ENCODE measurements at places on chromosomes 7 and 10.

DNA sequence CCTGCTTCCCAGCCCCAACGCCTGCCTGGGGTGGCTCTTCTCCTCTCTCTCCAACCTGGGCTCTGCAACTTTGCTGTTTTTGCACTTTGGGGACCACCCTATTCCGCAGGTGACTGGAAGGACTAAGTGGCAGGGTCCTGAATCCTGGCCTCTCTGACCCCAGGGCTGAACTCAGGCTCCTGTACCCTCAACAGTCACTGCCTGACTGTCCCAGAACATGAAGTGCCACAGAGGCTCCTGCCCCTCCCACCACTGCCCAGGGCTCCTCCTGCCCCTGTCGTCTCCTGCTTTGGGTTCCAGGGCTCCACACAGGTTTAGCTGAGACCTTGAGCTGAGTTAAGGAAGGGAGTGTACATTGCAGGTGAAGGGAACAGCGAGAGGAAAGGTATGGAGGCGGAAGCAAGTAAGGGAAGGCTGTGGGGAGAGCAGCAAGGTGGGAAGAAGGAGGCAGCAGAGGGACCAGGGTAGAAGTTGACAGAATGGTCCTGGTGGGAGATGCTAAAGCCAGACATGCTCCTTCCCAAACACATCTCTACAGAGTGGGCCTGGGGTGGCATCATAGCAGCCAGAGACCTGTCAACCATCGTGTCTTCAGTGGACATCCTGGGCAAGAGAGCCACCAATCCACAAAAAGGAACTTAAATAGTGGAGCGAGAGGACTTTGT, 5.7 kb upstream of the GRID1 start:
- DNase-seq: no peak

DNA sequence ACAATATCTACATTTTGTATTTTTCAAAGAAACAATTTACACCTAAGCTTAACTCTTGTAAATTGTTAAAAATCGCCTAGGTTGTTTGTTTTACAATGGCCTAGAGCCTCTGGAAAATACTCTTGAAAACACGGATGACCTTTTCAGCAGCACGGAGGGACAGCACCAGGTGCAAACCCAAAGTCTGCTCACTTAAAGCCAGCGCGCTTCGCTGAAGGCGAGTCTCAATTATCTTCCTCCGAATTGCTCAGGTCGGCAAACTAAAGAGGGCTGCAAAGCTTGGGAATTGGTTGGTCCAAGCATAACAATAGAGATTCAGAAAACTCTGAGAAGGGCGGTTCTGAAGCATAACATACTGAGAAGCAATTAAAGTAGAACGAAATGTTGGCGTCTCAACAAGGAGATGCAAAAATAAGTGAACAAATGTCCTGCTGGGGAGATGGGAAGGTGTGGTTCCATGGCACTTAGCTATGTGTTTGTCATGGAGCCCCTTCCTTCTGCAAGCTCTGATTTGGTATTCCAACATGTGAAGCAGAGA, 139.9 kb upstream of the PITRM1 start:
- no peak for DNase-seq

GRCh38 chr7:87480386-87480785, 4.9 kb upstream of the ABCB4 start:
- no peak for DNase-seq

GRCh38 chr7:12715372-12716133, 28.1 kb downstream of the ARL4A start:
- peak; percentile 15 for DNase-seq

DNA sequence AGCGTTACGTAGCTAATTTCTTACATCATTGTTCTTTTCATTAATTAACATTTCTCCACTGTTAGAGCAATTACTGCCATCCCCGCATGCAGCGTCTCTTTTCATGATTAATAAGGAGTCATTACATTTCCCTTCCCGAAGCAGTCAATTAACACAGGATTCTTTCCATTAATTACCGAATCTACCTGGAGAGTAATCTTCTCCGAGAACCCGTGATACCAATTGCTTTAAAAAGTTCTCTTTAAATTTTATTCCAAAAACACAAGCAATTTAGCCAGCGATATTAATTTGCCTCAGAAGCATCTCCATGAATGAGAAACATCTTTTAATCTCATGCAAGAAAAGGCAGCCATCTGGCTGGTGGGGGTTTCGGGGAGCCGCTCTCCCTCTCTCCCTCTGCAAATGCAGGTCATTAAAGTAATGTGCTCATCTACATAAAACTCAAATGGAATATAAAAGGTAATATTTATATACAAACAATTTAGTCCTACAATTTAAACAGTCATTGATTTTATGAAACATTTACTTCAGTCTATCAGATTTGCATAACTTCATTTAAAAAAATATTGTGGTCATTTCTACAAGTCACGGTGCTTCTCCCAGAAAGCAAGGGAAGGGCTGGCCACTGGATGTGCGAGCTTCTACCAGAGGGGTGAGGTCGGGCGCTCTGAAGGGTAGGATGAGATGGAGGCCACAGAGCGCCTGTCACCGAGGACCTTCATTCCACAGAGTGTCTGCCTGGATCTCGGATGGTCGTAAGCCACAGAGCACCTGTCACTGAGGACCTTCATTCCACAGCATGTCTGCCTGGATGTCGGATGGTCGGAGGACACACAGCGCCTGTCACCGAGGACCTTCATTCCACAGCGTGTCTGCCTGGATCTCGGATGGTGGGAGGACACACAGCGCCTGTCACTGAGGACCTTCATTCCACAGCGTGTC, 145.0 kb downstream of the WDR37 start:
- no peak for DNase-seq

DNA sequence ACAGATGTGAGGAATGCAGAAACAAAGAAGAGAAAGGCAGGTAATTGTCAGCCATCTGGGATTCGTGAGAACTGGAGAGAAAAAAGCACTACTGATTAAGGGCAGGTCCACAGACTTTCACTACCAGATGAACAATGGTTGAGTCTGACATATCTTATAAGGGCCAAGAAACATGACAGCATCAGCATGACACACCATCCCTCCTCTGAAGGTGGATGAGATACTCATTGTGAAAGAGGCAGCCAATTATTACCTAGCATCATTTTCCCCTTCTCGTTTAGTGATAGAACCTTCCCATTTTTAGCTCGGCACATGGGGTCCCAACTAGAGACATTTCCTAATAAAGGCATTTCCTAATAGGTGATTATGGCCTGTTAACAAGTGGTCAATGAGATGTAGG, 19.2 kb upstream of the MET start:
- DNase-seq: peak; percentile 31

- DNase-seq: no peak
Measured at GRCh38 chr7:41131956-41132355, 570.9 kb downstream of the INHBA start.

DNA sequence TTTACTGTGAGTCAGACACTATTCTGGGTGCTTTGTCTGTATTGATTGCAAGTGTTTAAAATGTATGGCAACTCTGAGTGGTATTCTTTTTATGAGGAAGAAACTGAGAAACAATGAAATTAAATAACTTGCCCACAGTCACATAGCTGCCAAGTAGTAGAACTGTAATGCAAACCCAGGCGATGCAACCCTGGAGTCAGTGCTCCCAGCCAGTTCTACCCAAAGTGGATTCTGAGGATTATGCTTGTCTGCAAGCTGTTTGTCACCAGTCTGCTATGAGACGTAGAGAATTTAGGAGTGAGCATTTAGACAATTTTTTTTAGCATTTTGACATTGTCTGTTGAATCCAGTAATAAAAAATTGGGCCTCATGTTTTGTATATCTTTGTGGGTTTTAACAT, 306.0 kb upstream of the LRGUK start:
- no peak for DNase-seq

DNA sequence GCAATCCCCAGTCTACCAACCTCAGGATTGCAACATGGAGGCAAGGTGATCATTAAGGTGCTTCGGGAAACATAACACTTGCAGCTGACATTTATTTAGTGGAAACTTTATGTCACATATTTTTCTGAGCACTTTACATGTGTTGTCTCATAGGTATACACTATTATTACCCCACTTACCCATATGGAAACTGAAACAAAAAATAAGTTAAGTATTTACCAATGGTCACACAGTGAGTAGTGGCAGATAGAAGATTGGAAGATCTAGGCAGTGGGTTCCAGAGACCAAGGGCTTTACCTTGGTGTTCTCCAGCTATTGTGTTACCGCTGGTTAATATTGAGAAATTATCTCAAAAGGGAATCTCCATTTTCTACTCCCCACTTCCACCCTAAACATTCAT, 1279.1 kb upstream of the SORCS1 start:
- no peak for DNase-seq

DNA sequence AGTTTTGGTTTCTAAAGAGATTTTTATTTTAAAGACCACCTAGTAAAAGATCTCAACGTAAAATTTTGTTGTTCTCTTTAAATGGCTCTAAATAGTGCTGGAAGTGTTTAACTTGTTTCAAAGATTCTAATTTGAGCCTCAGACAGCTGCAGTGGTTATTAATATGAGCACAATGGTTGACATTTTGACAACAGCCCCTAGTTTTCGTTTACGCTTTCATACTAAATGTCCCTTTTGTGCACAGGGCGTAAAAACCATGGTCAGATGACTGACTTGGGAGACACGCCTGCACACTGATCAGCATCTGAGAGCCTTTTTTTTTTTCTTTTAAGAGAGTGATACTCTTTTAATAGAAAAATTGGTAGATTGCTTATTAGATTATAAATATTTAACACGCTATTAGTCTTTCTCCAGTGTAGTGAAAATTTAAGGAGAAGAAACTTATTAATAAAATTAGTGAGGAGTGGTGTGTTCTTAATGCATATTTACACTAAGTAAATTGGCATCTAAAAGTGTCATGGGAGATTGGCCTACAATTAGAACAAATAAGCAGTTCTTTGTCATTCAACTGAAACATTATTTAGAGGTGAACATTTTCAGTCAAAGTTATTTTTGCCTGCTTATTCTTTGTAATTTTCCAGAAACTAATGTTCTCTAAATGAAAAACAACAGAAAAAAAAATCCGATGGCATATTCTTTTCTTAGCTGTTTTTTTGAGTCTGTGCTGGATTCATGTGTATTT, 182.8 kb upstream of the PHYHIPL start:
- DNase-seq: no peak

DNA sequence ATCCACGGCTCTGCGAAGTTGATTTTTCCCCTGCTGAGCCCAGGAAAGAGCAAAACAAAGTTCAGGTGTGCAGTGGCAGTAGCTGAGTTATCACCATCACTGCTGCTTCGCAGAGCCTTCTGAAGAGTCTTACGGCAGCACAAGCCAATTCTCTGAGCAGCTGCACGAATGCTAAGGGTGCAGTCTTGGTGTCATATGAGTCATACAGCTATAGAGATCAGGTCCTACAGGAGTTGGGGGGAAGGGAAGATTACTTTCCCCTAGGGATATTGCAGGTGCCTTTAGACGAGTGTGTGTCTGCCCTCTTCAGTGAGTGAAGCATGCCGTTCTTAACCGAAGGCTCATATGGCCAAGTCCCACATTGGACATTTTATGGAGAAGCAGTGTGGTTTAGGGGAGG, 227.8 kb downstream of the CELF2 start:
- no peak for DNase-seq

GRCh38 chr10:11612021-11613001, 861 bp upstream of the USP6NL start:
- DNase-seq: peak; percentile 86

GRCh38 chr7:133480868-133481267, 228.0 kb downstream of the EXOC4 start:
- no peak for DNase-seq

- DNase-seq: no peak
Measured at GRCh38 chr10:78750418-78750817, 318.3 kb upstream of the ZMIZ1 start.

GRCh38 chr10:37490266-37490665, 364.9 kb downstream of the ANKRD30A start:
- DNase-seq: no peak

DNA sequence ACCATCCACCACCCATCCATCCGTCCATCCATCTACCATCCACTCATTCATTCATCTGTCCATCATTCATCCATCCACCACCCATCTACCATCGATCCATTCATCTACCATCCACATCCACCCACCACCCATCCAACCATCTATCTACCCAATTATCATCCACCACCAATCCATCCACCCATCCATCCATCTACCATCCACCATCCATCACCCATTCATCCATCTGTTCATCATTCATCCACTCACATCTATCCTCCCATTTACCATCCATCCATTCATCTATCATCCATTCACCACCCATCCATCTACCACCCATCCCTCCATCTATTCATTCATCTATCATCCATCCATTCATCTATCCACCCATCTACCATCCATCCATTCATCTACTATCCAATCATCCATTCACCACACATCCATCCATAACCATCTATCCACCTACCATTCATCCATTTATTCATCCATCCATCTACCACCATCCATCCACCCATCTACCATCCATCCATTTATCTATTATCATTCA, 188.8 kb downstream of the JCAD start:
- no peak for DNase-seq

DNA sequence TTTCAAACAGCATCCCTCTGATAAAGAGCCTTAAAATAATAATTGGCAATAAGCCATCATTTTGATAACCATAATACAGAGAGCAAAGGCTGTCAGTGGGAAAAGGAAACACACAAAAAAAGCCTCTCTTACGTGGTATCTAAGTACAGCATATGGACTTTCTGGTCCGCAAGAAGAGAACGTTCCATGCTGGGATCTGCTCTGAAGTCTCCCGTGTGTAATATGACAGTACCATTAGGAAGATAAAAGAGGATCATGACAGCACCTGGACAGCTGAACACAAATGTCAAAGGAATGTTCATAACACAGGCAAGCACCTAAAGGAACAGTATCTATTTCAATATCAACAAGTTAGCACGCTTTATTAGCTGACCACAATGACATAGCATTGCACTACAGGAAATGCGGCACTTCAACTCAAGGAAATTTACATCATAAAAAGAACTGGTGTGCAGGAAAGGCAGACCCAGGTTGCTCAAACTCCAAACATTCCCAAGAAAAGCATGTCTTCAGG, 9.9 kb downstream of the DCLRE1A start:
- no peak for DNase-seq

- DNase-seq: no peak
Measured at GRCh38 chr10:107671960-107672359, 507.5 kb upstream of the SORCS1 start.

GRCh38 chr10:89693176-89693575, 8.2 kb upstream of the KIF20B start:
- peak; percentile 36 for DNase-seq

GRCh38 chr7:148856891-148857290, 27.2 kb downstream of the EZH2 start:
- peak; percentile 6 for DNase-seq

DNA sequence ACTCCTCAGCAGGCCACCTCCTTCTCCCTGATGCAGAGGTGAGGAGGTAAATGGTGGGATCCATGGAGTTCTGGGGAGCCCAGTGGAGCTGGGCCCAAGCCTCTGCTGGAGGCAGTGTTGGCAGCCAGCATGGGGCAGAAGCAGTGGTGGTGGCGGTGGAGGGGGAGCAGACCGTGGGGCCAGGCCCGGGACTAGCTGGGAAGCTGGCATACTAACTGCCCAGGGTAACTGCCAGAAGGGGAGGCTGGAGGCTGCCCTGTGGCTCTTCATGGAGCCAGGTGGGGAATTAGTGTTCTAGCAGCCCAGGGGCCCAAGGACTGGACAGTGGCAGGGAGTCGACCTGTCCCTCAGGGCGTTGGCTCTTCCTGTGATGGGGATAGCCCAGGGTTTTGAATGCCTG, 16.1 kb upstream of the SMARCD3 start:
- no peak for DNase-seq

- DNase-seq: peak; percentile 22
Measured at GRCh38 chr10:100637785-100638184, 102.0 kb downstream of the HIF1AN start.
